Left kidney (tissue), 8 donors: ENCODE measurements at places on chromosomes 1 and 21. TPM values are rescaled to one million over a fixed set of nuclear protein-coding genes. Genes with fewer than 3 reads are reported as not detected.

DNA sequence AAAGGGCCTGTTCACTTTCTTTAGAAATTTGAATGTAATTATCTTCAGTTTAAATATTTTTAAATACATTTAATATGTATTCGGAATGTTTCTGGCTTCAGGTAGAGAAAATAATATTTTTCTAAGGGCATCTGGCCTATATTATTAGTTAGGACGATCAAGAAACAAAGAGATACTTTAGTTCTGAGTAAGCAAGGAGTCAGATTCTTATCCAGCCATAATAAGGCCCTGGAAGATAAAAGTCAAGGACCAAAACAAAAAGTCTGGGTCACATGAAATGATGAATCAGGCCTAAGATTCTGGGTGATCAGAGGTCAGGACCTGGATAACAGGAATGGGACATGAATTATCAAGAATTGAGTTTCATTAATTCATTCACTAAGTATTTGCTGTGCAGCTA lies 6.3 kb downstream of the PHC2 start:
- no peak for DNase-seq

DNA sequence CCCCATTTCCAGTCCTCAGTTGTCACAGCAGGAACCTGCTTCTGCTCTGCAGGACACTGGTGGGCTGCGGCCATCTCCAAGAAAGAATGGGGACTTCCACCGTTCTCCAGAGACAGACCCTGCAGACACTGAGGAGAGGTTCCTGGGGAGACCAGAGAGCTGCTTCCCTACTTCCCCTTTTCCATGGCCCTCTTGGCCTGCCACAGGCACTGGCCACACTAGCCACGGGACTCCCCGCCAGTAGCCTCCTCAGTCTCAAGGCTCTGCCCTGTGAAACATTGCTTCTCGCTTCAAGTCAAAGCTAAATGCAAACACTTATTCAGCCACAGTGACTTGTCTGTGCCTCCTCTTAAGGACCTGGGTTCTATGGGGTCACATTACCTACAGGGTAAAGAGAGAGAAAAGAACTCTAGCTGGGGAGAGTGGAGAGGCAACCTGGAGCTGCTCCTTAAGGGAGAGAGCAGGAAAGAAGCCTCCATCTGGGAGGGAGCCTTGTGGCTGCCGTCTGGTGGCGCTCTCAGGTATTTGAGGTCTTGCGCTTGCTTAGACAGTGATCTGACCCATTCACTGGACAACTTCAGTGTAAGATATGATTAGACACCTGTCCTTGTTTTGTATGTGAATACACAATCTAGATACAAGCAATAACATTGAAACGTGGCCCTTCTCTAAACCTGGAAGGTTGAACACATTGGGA lies 5.4 kb upstream of the SLAMF8 start:
- DNase-seq = no peak

DNA sequence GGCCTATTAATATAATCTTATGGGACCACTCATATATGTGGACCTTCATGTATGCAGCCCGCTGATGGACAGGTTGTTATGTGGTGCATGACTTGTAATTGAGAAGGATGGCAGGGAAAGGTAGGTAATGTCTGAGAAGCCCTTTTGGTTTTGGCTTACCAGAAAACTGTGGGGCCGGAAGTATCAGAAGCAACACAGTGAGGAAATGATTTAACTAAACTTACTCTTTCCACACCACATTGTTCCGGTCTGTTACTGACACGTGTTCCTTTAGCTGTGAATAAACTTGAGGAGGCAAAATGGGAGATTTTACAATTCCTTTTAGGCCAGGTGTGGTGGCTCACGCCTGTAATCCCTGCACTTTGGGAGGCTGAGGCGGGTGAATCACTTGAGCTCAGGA lies 32.4 kb downstream of the KIF1B start:
- DNase-seq = no peak

- no peak for DNase-seq
Observed at GRCh38 chr21:38227401-38227800, 29.4 kb upstream of the KCNJ15 start.

DNA sequence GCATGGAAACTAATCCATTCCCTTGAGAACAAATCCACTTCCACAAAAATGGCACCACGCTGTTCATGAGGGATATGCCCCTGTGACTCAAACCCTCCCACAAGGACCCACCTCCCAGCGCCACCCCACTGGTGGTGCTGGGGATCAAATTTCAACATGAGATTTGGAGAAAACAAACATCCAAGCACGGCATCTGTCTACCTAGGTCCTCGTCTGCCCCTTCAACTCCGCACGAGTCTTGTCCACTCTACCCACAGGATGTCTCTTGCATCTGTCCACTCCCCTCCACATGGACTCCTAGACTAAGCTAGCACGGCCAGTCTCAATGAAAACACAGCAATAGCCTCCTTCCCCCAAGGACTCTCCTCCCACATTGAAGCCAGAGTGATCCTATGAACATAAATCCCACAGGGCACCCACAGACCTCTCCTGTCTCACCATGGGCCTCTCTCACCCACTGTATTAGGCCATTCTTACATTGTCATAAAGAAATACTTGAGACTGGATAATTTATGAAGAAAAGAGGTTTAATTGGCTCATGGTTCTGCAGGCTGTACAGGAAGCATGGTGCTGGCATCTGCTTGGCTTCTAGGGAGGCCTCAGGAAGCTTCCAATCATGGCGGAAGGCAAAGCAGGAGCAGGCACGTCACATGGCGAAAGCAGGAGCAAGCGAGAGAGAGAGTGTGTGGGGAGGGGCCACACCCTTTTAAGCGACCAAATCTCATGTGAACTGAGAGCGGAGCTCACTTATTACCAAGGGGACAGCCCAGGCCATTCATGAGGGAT lies 101.4 kb downstream of the TOMM20 start:
- DNase-seq = no peak

- DNase-seq = no peak
Observed at GRCh38 chr21:36730291-36731281, 31.7 kb downstream of the SIM2 start.

- no peak for DNase-seq
Observed at GRCh38 chr21:44993321-44994046, 53.7 kb downstream of the SLX9 start.

DNA sequence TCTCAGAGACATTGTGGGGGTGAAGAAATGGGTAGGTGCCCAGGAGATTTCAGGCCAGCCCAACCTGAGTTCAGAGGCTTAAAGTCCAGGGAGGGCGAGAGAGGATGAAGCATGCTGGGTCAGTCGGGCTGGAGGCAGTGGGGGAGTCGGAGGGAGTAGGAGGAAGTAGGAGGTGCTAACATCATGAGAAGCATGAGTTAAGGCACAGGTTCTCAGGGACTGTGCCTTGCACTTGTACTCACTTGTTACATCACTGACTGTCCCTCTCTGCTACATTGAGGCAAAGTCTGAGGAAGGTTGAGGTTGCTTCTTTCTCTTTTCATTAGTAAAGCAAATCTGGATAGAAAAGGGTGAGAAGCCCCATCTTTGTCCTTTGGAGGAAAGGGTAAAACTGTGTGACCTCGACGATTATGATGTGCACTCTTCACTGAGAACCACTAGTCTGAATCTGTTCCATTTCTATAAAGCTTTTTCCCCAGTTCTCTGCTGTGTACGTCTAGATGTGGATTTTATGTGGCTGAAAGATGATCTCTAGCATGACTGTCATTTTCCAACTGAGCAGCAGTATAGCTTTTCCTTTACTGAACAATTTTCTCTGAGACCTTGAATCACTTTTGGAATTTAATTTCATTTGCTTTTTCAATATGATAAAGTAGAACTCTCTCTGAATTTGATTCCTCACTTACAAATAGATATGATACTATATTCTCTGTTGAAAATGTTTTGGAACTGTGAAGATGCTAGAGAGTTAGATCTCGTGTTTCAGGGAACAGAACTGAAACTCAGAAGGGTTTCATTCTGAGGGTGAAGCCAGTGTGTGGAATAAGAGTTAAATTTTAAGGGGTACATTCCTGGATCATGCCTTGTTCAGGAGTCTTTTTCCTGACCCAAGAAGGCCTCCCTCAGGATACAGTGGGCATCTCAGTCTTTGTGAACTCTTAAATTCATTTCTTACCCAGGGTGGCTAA lies 94.6 kb downstream of the FGGY start:
- DNase-seq = no peak

- peak; percentile 65 for DNase-seq
Observed at GRCh38 chr1:47578721-47579419, 141.0 kb downstream of the FOXD2 start.

GRCh38 chr1:154342836-154343472 lies 17.6 kb downstream of the ATP8B2 start:
- no peak for DNase-seq

- DNase-seq = no peak
Observed at GRCh38 chr1:170198090-170198489, 52.3 kb downstream of the NTMT2 start.

DNA sequence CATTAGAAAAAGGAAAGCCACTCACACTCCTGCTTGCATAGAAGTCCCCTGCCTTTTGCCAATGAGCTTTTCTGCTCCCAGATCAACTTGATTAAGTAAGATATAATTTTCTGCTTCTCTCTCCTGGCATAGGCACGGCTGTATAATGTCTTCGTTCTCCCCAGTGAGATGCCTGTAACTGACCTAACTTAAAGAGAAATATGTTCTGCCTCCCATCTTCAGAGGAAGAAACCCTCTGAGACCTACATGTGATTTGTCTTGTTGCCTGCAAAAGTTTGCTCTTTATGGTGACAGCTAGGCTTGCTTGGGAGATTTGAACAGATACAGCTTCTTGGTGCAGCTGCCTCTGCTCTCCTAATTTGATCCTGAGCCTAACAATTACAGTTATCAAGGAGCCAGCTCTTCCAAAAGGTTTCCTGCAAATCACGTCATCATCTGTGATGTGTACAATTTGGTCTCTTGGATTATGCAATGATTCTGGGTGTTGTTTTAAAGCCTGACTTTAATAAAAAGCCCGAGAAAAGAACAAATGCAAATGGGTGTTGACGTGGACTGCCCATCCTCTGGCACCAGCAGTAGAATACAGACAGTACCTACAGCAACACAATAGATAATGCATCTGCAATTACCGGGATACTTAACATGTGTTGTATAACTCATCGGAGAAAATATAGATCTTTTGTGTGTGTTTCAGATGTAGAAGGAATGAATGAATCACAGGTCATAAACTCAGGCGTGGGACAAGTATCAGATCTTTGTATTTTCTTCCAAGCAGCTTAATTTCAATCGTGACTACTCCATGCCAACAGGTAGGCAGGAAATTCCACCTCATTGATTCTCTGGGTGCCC lies 76.2 kb upstream of the KAZN start:
- no peak for DNase-seq

DNA sequence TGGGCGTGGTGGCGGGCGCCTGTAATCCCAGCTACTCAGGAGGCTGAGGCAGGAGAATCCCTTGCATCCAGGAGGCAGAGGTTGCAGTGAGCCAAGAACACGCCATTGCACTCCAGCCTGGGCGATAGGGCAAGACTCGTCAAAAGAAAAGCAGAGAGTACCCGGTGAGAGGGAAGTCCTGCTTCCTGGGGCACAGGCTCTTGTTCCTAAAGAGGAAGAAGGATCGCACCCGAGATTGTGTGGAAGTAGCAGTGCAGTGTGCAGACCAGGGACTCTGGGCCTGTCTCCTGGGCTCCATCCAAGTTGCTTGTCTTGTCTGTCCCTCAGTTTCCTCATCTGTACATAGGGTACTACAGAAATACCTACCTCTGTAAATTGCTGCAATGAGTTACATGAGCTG lies 29.6 kb downstream of the NBPF3 start:
- no peak for DNase-seq

DNA sequence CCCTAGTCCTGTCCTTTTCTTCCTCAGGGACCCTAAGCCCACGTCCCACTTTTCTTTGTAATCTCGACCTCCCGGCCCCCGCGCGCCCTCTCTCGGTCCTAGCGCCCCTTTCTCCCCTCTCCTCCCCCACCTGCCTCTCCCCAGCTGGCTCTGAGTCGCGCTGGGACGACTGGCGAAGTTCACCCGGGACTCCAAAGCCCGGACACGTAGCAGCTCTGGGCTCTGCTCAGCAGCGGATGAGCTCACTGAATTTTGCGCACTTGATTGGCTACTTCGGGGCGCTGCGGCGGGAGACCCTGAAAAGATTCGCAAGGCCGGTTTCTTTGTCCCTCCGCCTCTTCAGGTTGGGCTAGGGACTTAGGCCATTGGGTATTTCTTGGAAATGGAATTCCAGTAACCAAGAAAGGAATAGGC lies 16.3 kb upstream of the ACKR1 start:
- peak; percentile 38 for DNase-seq

DNA sequence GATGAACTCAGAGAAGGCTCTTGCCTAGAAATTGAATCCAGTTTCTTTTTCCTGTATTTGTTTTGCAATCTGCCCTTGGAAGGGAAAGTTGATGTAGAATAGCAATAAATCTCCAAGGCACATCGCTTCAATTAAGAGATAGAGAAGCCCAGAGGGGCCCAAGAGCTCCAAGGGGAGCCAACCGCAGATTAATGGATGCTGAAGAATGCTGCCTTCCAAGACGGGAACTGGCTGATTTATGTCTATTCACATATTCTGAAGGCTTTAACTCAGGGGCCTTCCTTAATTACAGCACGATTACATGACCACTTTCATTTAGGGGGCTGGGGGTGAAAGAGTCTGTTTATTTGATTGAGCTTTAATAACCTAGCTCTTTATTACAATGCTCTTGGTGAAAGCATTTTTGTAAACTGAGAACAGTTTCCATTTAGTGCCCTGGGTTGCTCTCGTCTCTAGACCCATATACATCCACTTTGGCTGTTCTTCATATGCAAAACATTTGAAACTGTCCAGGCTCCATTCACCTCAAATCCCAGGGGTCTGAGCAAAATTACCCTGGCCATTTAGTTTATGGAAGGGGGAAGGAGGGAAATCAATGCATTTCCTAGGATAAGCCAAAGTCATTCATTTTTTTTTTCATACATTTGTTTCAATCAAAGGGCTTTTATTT lies 87.4 kb upstream of the CLDN14 start:
- no peak for DNase-seq

DNA sequence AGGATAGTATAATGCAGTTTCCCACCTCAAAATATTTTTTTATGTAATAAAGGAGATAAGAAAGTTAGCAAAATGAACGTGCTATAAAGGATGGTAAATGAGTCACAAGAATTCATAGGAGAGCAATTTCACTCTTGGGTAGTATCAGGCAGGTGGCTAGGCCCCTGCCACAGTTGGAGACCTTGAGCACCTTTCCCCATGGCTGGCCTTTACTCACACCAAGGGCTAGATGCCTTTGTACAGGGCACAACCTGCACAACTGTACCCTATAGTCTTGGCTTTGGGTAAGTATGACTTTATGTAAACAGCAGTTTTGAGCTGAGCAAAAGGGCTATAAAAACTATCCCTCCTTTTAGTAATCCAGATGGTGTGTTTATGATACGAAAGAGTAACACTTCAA lies 85.1 kb downstream of the CTH start:
- DNase-seq = no peak

WNT3A gene
- polyA plus RNA-seq = 0.07 TPM

PBXIP1 gene
- polyA plus RNA-seq = 59.6 TPM

GJB3 gene
- 0.23 TPM for polyA plus RNA-seq

CR1 gene
- polyA plus RNA-seq = 18.6 TPM

RUSC1 gene
- polyA plus RNA-seq = 34.3 TPM

LRRIQ3 gene
- 5.7 TPM for polyA plus RNA-seq

FAM163A gene
- polyA plus RNA-seq = 0.57 TPM

CFAP107 gene
- 0.50 TPM for polyA plus RNA-seq

SIKE1 gene
- 72.1 TPM for polyA plus RNA-seq

SIPA1L2 gene
- 30.4 TPM for polyA plus RNA-seq

NLRP3 gene
- 0.86 TPM for polyA plus RNA-seq
